ENCODE measurements at places on chromosomes 4 and X. TPM values are rescaled to one million over a fixed set of nuclear protein-coding genes. Genes with fewer than 3 reads are reported as not detected.

The NHSL2 gene
- polyA plus RNA-seq, result 11.6 TPM

The UGT2A1 gene
- polyA plus RNA-seq, result 8.6 TPM

The F8A2 gene
- not detected for polyA plus RNA-seq

The SLC35A2 gene
- polyA plus RNA-seq, result 27.2 TPM

The TNIP3 gene
- 2.6 TPM for polyA plus RNA-seq
